ENCODE measurements at places on chromosomes 16 and 17.

DNA sequence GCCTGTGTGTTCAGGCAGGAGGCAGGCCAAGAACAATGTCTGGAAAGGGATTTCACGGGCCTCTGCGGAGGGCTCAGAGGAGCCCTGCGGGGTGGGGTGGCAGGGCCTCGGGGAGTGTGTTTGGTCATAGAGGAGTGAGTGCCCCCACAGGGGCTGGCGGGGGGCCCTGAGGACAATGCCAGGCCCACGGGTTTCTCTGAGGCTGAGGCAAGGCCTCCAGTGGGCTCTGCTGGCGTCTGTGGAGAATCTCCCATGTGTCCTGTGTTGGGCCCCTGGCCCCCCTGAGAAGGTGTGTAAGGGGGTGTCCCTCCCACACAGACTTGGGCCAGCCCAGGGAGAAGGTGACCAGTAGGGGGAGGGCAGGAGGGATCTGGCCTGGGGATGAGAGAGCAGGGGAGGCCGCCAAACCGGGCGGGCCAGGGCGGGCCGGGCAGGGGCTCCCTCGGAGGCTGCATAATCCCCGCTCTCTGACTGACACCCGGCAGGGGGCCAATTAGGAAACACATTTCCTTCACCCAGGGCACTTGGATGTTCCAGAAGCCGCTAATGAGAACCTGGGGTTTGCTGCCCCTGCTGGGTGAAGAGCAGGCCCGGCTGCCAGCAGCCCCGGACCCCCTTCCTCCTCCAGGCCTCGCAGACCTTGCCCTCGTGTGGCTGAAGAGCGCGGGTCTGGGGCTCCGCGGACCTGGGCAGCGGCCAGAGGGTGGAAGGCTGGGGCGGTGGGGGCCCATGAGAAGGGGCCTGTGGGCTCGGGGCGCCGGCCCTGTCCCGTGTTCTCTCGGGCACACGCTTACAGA lies 204.2 kb downstream of the NTN1 start:
- no peak for DNase-seq

- DNase-seq, result no peak
Measured at GRCh38 chr16:48879223-48880122, 269.5 kb upstream of the N4BP1 start.

DNA sequence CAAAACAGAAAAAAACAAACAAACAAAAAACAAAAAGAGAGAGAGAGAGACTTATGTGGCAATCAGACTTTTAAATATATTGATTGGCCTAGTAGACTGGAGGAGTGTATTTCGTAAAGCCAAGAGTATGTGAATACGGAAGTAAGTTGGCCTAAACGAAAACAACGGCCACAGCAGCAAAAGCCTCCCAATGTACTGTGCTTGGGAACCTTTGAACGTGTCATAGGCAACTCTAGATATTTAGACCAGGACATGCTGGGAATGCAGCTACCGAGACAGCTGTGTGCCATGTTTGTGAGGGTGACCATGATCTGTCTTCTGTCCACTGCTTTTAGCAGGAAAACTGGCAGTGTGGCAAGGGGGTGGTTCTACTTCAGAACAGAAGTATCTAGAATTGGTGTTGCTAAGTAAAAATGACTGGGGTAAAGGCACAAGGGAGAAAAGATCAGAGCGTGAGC lies 7.4 kb downstream of the MAF start:
- DNase-seq, result peak; percentile 43

GRCh38 chr17:34517406-34517805 lies 62.0 kb upstream of the TMEM132E start:
- no peak for DNase-seq

DNA sequence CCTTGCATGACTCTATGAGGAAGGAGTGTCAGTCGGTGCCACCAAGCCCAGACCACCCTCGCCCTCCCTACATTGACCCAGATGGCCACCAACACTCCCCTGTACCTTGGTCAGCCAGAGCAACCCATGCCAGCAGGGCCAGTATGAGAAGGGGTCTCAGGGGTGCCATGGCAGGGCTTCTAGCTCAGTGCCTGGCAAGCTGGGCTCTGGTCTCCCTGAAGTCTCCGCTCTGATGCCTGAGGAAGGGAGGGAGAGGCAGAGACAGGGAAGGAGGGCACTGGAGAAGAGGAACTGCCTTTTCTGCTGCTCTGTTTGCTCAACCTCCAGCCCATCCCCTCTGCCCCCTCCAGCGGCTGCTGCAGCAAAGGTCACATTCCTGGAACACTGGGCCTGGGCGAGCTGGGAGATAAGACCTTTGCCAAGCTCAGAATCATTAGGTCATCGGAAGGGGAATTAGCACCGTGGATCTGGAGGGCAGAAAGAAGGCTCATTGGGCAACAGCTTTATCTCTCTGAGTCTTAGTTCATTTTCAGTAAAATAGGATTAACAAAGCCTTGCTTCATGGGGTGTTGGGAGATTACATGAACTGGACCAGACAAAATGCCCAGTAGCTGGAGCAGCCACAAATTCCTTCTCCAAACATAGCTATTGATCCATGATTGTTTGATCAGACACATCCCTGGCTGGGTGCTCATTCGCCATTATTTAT lies at the start of gene VTN:
TSS of gene VTN (minus strand) at position 273 of the 709 bp plus-strand sequence. CDS start at position 169, 104 bp downstream.
- peak; percentile 26 for DNase-seq

GRCh38 chr17:37743612-37743874 lies 1.3 kb downstream of the HNF1B start:
- peak; percentile 75 for DNase-seq

- peak; percentile 44 for DNase-seq
Measured at GRCh38 chr17:16407911-16408588, 7.3 kb upstream of the TRPV2 start.

DNA sequence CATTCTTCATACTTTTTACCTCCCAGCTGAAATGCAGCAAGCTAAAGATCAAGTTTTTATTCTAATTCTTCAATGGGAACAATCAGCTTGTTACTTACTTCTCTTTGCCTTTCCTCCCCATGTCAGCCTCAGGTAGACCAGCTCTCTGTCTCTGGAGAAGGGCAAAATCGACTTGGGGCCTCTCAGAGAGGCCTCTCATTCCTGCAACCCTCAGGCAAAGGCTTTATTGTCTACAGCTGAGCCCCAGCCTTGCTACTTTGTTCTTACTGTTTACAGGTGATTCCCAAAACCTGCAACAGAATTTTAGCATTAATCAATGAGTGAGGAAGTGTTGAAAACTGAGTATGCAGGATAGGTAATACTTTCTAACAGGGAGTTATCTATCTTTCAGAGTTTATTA lies 148.6 kb downstream of the KIF2B start:
- no peak for DNase-seq

DNA sequence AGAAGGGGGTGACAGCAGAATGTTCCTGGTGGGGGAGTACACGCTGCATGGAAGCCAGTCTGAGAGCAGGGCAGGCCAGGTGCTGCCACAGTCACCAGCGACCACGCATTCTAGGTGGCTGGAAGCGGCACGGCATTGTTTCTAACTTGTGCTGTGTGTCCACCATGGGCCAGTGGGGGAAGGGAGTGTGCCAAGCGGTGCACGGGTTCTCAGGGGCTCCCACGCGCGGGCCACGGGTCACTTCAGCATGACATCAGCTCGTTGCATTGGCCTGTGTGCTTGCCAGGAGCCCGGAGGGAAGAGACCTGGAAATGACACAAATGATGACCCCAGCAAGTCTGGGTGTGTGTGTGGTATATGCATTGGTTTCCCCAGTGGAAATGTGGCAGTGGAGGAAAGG lies 164.9 kb upstream of the PLCG2 start:
- DNase-seq, result no peak

GRCh38 chr16:67987460-67988160 lies 7.3 kb upstream of the DPEP3 start:
- DNase-seq, result peak; percentile 13

DNA sequence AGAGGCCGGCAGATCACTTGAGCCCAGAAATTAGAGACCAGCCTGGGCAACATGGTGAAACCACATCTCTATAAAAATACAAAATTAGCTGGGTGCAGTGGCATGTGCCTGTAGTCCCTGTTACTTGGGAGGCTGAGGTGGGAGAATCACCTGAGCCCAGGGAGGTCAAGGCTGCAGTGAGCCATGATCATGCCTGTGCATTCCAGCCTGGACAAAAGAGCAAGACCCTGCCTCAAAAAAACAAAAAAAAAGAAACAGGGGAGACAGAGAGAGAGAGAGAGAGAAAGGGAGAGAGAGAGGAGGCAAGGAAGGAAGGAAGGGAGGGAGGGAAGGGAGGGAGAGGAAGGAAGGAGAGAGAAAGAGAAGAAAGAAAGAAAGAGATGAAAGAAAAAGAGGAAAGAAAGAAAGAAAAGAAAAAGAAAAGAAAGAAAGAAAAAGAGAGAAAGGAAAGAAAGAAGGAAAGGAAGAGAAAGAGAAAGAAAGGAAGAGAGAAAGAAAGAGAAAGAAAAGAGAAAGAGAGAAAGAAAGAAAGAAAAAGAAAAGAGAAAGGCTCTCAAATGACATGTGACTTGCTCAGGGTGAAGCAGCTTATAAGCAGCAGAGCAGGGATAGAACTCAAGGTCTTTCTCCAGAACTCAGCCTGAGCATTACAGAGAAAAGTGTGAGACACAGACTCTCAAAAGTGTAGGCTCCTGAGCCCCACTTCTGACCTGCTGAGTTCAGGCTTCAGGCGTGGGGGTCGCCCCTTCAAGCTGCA lies 15.5 kb downstream of the CX3CL1 start:
- DNase-seq, result no peak

DNA sequence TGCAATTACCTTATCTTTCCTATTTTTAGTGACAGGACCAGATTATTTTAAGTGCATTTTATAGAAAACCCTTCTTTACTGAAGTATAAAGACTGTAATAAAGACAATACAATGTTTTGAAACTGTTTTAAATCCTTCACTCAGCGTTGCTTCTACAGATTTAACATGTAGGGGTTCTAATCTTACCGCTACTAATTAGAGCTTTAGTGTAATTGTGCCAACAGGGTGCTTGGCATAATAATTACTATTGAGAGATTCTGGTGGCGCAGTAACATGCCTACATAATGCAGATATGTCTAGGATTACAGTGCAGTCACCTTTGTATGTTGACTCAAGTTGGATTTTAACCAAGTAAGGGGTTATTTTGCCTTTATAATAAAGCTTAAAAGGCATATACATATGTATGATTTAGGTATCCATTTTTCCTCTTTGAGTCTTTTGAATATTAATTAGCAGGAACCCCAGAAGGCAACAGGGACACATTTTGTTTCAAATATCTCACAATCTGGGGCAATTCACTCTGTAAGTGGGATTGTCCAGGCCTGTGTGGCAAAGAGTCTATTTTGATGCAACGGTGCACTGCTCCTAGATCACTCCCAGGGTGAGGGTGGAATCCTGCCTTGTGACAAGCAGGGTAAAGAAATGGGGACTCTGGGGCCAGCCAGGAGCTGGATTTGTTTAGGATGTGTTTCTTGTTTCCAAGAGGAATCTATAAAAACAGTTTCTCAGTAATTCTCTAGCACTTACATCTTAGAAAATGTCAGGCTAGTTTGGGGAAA lies 604.7 kb upstream of the SALL1 start:
- no peak for DNase-seq

DNA sequence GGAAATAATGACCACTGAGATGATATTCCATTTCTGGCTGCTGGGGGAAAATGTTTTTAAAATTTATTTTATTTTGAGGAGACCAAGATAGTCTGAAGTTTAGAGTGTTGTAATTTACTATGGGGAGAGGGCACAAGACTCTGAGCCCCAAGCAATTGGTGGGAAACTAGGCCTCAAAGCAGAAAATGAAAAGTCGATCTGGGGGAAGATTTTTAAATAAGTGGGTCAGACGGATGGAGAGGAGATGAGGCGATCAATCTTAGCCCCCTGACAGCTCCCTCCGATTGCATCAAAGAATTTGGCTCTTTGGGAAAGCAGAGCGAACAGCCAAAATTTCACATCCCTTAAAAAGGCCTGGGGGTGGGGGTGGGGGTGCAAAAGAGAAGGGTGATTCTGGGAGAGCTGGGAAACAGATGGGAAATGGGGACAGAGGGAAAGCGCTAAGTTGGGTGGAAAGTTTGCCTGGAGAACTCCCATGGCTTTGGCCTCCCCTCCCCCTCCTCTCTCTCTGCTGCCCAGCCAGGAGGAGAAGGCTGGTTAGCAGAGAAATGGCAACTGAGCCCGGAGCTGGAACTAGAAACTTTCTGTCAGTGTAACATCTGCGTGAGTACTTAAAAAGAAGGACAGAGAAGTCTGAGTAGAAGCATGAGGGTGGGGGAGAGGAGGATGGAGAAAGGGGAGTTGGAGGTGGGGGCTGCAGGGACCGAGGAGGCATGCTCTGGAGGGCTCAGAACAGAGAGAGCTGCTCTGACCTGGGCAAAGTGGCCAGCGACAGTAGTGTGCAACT lies 1.4 kb upstream of the HOXB2 start:
- DNase-seq, result peak; percentile 34

DNA sequence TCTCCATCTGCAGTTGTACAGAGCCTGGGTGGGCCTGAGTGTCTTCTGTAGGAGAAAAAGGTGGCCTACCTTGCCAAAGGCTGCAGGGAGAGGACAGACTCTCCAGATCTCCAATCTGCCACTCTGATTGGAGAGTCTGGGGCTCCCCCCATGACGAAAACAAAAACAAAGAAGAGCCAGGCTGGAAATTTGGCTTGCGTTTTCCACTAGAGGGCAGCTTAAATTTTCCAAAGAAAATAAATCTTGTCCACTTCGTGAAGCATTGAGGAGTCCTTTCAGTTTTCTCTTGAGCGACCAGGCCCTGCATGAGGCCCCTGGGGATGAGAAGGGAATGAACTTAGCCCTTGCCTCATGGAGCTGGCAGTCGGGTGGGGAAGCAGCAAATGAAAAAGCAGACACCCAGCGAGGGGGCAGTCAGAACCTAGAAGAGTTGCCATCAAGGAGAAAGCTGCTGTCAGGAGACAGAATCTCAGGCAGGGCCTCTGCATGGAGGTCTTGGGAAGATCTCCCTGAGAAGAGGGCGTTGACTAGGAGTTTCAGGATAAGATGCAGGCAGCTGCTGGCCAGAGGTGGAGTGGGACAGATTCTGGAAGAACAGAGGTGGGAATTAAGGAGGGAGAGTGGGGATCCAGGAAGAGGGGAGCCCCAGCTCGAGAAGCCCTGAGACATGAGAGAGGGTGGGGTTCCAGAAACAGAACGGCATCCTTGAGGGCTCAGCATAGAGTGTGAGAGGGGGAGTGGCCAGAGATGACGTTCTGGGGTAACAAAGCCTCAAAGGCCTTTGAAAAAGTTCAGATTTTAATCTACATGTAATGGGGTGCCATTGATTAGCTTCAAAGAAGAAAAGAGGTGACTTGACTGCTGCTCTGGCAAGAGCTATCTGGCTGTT lies 8.4 kb upstream of the SHCBP1 start:
- peak; percentile 39 for DNase-seq

DNA sequence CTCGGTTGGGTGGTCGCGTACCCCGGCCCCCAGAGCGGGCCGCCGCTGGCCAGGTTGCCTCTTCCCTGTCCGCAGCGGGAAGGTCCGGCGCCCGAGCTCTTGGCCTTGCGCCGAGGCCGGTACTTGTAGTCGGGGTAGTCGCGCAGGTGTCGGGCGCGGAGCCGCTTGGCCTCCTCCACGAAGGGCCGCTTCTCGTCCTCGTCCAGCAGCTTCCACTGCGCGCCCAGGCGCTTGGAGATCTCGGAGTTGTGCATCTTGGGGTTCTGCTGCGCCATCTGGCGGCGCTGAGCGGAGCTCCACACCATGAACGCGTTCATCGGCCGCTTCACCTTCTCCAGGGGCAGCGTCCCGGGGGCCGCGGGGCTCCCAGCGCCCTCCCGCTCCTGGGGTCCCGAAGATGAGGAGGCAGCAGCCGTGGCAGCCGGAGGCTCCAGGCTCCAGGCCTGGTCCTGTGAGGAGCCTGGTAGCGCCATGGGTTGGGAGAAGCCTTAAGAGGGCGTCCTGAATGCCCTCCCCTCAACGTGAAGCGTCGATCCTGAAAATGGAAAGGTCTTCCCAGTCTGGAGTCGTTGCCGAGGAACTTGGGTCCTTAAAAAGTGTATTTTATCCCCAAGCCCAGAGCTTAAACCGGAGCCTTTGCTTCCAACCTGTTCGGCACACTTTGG lies 558 bp downstream of the SOX15 start:
- DNase-seq, result peak; percentile 81

- no peak for DNase-seq
Measured at GRCh38 chr16:19616241-19616640, 60.7 kb downstream of the VPS35L start.

- peak; percentile 57 for DNase-seq
Measured at GRCh38 chr17:50953831-50954601, 87.9 kb upstream of the TOB1 start.

All from kidney tubule cell (primary cell).